ENCODE measurements at places on chromosomes 3 and 15.
A peak's percentile ranks its signal among the peaks of the same experiment; 100 is the strongest.

DNA sequence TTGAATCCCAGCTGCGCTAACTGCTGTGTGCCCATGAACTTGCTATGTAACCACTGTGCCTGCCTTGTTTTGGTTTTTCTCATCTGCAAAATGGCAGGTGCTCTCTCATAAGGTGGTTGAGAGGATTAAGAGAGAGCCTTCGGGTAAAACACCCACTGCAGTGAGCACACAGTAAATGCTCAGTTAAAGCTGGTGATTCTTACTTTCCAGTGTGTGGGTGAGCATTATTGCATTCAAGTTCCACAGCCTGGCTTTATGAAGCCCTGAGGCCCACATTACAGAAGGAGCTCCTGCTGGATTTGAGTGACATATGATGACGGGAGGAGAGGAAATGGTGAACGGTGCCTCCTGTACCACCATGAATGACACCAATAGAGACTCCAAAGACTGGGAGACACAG, 83.5 kb upstream of the SEC13 start:
- DNase-seq: no peak

GRCh38 chr15:57286446-57287122, 89.7 kb upstream of the CGNL1 start:
- DNase-seq: no peak

- no peak for DNase-seq
These were observed 34.6 kb upstream of the CMSS1 start for GRCh38 chr3:99783011-99783573.

DNA sequence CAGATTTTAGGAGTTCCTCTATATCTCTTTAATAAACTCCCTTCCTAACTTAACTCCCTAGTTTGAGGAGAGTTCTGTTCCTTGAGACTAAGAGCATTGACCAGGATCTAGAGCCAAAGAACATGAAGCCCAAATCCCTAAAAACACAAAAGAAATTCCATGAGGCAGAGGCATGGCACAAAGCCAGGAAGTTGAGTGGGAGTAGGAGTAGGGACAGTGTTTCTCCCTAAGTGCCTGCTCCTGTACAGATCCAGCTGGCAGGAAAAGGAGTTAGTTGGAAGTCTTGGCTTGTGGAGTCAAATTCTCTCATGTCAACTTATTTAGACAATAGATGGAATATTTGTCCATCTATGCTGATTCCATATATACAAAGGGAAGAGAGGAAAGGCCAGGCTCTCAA, 11.4 kb downstream of the ACTC1 start:
- DNase-seq: no peak

- DNase-seq: no peak
These were observed 215.1 kb upstream of the MLF1 start for GRCh38 chr3:158355623-158356588.

DNA sequence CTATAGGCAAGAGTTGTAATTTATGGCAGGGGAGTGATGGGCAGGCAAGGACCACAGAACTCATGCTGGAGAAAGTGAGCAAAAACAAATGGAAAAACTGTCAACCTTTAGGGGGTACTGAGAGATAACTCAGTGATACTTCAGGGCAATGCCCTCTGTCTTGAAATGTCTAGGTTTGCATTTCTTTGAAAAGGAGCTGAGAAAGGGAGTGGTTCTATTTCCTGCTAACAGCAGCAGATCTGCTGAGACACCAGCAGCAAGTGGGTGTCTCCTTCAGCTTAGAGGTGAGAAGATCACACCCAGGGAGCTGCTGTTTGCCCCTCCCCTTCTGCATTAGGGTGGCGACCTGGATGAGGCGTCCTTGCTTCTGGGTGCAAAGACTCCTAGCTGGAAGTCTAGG, 42.3 kb upstream of the XIRP1 start:
- no peak for DNase-seq

DNA sequence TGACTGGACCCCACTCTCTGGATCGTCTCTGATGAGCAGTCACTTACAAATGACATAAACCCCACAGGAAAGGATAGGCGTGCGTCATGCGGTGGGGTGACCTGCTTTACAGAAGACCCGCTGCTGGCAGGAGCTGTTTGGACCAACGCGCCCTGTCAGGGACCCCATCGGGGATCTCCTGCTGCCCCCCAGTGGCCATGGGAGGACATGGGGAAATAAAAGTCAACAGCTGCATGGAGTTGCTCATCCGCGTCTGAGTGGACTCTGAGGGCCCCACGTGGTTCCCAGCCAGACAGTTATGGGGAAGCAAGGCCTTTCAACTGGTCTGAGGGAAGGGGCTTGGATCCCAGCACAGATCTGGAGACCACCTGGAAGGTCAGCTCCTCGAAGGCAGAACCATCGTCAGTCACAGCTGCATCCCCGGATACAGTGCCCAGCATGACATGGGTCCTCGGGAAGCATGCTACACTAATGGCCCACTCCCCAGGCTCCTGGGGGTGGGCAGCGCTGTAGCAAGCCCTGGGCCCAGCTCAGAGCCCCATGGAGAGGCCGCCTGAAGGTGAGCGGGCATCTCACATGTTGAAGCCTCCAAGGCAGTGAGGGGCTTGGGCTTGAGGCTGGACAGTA, 32.1 kb downstream of the PTH1R start:
- DNase-seq: peak; percentile 79

DNA sequence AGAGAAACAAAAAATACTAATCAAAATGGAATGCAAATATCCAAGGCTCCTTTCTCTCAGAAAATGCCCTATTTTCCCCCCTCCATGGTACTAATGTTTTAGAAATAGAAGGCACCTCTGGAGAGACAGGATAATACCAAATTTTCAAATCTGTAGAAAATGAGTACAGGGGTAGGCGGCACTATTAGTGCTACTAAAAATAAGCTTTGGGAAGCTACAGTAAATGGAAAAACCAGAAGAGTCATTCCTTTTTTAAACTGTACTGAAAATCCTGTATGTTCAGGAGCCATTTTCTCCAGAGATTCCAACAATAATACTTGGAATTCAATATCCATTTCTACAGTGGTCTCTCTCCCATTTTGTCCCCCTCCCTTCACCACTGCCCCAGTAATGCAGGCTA, 320.8 kb downstream of the RORA start:
- DNase-seq: no peak
